ENCODE measurements at places on chromosomes 7 and 10.

DNA sequence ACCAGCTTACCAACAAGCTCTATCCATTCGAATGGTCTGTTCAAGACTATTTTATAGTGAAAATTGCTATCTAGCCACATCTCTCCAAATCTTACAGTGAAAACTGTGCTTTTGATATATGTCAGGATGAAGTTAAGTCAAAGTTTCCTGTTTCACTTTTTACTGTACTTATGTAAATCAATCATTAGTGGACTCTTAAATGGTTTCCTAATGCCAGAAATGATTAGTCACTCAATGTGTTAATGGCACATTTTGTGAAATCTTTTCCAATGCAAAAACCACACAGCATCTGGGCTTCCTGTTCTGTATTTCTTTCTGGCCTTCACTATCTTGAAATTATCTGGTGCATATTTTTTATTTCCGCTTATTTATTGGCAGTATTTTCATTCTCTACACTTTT, 87.3 kb upstream of the STEAP1B start:
- peak; percentile 98 for DNase-seq

GRCh38 chr7:37698276-37698675, 14.7 kb downstream of the GPR141 start:
- peak; percentile 64 for DNase-seq

DNA sequence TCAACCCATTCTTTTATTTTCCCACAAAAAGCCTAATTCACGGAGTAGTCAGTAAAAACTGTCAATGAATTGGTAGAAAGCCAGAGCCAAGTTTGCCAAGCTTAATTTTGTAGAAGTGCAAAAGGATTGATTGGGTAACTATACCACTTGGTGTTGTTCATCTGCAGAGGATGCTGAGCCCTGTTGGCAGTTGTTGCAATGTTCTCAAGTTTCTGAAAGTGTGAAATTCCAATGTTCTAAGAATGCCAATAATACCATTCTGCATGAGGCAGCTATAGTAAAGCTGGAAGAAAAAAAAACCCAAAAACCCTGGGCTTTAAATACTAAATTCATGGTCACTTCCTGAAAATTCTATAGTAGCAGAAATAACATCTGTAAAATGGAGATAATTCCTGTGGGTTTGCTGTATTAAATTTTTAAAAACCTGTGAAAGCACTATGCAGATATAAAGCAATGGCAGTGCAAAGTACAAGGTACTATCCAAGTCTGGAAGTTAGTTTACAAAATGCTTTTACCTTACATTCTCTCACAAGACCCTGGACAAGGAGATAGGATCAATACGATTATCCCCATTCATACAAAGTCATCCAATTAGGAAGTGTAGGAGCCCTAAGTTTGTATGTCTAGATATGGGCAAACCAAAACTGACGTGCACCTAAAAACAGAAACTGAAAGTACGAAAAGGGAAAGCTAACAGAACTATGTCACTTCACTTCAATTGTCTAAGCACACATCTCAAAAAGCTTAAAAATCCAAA, 6.0 kb upstream of the PON1 start:
- DNase-seq = peak; percentile 19

GRCh38 chr7:150435047-150435389, 15.4 kb upstream of the GIMAP8 start:
- DNase-seq = no peak

DNA sequence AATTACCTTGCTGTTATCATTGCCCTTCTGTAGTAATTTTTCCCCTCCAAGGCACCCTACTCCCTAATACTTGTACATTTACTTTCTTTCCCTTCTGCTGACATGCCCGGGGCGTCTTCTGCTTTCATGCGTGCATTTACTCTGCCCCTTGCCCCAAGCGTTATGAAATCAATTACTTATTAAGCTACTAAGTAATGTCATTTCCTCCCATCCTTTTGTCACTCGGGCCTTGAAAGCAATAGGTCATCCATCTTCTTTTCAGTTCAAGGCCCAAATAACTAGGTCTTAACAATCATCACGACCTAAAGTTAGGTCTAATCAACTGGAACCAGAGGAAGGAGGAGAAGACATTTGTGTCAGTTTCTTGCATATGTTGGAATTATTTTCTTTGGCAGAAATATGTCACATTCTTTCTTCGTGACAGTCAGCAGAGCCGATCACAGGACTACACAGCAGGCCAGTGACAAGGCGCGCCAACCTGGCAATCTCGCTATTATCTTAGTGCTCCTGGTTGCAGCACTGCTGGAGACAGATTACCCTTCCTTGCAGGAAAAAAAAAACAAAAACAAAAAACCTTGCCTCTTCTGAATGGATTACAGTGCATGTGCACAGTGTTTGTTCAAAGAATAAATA, 179.2 kb downstream of the RELN start:
- no peak for DNase-seq

DNA sequence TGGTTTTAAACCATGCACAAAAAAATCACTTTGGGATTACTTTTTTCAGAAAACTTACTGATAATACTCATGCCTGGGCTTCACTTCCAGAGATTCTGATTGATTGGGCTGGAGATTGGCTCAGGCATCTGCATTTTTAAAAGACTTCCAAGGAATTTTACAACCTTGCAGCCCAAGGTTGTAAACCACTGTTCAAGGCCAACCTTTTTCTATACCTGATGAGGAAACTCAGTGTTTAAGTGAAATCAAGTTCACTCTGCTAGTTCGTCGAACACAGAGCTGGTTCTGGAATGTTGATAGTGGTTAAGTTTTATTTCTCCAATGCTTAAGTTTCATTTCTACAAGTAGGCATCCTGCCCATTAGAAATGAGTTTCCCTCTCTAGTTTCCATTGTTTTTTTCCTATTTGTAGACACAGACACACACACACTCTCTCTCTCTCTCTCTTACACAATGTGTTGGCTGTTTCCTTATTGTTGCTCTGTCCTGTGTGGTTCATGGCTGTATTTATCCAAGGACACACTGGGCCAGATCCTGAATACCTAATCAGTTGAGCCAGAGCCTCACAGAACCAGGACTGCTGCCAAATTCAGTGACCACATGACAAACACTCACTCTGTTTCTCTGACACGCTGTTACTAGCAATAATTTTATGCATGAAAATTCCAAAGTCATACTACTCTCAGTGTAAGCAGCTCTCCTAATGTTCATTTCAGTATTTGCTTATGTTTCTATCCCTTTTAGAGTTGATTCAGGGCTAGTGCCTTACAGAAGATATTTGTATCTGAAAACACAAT, 3.7 kb upstream of the IFIT1B start:
- peak; percentile 74 for DNase-seq

DNA sequence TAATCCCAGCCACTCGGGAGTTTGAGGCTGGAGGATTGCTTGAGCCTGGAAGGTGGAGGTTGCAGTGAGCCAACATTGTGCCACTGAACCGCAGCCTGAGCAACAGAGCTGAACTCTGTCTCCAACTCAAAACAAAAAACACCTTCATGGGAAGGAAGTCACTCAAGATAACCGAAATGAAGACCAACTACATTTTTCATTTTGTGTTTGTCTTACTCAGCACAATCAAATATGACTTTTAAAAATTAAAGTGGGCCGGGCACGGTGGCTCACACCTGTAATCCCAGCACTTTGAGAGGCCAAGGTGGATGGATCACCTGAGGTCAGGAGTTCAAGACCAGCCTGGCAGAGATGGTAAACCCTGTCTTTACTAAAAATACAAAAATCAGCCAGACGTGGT, 40.0 kb downstream of the CREM start:
- DNase-seq = no peak

- DNase-seq = no peak
These were observed 75.7 kb upstream of the CTBP2 start for GRCh38 chr10:125236091-125236490.

DNA sequence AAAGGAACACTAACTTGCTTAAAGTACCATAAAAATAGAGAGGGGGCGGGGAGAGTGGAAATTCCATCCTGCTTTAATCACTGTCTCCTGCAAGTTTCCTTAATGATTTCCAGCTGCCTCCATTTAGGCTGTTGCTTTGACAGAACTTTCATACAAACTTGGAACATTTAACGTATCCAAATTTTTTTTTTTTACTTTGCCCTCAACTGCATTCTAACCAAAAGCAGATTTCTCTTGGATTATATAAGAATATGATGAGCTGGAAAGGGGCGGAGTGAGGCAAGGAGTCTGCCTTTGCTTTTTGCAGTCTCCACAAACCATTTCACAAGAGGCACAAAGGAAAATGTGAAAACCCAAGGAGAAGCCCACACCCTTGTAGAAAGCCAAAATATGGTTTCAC, 46.6 kb upstream of the COL1A2 start:
- no peak for DNase-seq

DNA sequence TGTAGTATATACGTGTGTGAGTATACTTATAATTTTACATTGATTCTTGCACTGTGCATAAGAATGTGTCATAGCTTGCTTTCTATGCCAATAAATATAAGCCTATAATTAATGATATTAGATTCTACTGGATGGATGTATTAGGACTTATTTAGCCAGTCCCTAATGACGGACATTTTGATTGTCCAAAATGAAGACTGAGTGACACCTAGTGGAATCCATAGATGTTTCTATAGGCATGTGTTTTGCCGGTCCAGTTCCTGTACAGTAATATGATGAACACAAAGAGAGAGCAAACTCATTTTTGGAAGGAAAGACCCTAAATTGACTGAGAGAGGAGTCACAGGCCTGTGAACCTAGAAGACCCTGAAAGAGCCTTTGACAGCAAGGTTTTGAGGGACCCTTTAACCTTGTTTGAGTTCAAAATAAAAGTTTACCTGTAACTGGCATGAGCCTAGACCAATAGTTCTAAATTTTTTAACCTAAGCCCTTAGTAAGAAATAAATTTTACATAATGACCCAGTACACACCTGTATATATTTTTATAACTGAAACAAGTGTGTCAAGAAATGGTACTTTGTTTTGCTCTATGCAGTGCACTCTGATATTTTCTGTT, 42.4 kb upstream of the AGBL3 start:
- peak; percentile 49 for DNase-seq

GRCh38 chr10:75972491-75973276, 541.3 kb downstream of the LRMDA start:
- DNase-seq = no peak

DNA sequence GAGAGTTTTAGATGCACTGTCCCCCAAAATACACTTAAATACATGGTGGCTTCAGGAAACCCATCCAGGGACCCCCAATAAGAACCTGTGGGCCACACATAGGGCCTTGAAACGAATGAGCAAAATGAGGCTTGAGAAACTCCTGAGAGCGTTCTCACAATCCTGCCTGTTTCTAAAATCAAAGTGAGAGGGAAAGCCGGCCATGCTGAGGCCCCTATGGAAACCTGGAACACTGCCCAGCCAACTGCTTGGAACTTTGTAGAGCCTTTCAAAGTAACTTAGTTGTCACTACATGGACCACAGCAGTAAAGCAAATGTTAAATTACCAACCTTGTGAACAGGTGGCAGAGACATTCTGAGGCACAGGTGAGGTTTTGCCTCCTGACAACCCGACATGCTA, 13.4 kb downstream of the SGMS1 start:
- no peak for DNase-seq

GRCh38 chr7:70094831-70095230, 496.6 kb downstream of the AUTS2 start:
- no peak for DNase-seq

- DNase-seq = no peak
These were observed 26.6 kb upstream of the PLXDC2 start for GRCh38 chr10:19789607-19790006.

GRCh38 chr7:36600869-36601530, 123.3 kb downstream of the AOAH start:
- DNase-seq = peak; percentile 51

- DNase-seq = no peak
These were observed 7.1 kb upstream of the ITGB8 start for GRCh38 chr7:20323595-20323994.
